Globus pallidus (tissue), 1 donor: ENCODE measurements at places on chromosomes 16 and 17.

DNA sequence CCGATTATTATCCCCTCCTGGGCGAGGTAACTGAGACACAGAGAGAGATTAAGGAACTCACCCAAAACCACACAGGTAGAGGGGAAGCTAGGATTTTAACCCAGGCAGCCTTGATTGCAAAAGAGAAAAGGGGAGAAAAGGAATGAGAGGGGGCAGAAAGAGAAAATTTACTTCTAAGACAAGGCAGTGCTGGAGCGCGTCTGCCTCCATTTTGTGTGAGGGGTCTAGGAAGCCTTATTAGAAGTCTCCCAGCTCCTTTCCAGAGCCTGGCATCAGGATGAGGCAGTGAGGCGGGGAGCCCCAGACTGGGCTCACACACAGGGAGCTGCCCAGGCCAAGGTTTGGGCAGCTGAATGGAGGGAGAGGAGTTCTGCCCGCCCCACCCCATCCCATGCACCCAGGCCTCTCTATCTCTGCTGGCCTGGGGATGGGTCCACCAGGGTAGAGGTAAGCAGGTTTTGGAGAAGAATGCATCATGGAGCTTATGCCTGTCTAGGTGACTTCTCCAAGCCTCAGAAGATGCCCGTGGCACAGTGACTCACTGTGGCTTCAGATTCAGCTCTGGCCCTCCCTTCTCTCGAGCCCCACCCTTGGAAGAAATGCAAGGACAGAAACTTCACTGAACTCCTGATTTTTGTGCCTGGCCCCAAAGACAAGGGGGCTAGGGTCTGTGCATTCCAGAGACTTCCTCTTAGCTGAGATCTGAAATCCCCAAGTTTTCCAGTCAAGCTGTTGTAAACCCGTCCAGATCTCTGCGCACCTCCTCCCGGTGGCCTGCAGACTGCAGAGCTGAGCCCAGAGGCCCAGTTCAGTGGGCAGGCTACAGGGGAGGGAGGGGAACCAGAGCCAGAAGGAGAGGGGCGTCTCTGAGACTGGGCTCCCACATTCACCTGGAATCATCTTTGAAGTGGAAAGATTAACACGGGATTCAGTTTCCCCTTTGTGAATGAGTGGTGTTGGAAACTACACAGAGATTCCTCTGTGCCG is 95.1 kb upstream of the CDH5 start:
- no peak for DNase-seq

DNA sequence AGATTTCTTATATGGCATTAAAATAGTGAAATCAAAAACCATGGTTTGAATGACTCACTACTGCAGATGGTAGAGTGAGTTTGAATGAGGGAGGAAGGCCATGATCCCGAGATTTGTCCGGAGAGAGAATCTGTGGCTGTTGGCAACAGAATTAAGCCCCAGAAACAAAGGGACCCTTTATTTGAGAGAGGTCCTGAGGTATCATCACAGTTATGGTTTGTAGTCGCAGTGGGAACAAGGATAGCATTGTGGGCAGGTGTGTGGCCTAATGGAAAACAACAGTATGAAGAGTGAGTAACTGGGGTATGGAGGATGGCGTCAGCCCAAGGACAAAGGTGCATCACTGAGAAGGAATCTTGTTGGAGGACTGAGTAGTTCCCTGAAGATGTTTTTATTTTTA is 8.5 kb upstream of the ZFP3 start:
- no peak for DNase-seq

- DNase-seq = peak; percentile 96
Observed at GRCh38 chr16:11797166-11797956, at the start of gene ZC3H7A. ZC3H7A (minus strand) TSS chr16:11797258; CDS start chr16:11782354, 14,904 bp downstream.

DNA sequence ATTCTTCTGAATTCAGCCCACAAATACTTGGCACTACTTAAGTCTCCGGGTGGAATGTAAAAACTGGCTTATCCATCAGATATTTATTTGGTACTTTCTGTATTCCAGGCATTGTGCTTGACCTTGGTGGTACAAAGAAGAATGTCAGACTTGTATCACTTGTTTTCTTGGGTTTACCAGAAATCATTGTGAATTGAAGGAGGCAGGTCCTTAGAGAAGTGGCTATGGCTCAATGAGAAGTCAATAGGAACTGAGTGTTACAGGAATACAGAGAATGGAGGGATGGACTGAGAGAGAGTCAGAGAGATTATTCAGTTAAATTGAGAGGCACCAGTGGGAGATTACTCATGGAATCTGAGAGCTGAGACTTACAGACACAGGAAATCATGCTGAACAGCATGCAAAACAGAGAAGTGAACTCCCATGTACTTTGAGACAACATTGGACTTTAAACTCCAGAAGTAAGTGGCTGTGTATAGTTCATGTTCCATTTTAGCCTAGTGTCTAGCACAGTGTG is 704.1 kb downstream of the CDH11 start:
- no peak for DNase-seq

DNA sequence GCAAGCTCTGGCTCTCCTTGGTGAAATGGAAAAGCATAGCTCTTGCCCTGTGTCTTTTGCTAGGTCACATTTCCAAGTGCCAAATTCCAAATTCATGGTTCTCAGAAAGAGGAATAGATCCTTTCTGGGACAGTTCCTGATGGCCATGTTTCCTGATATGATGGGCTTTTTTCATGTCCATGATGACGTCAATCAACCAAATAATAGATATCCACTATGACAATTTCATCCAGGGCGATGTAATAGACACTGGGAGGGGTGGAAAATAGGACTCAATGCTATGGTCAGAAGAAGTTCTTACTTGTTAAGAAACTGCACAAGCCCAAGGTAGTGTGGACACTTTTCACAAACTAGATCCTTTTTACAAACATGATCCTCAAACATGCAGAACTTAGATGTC is 549 bp upstream of the KRT33A start:
- DNase-seq = no peak

DNA sequence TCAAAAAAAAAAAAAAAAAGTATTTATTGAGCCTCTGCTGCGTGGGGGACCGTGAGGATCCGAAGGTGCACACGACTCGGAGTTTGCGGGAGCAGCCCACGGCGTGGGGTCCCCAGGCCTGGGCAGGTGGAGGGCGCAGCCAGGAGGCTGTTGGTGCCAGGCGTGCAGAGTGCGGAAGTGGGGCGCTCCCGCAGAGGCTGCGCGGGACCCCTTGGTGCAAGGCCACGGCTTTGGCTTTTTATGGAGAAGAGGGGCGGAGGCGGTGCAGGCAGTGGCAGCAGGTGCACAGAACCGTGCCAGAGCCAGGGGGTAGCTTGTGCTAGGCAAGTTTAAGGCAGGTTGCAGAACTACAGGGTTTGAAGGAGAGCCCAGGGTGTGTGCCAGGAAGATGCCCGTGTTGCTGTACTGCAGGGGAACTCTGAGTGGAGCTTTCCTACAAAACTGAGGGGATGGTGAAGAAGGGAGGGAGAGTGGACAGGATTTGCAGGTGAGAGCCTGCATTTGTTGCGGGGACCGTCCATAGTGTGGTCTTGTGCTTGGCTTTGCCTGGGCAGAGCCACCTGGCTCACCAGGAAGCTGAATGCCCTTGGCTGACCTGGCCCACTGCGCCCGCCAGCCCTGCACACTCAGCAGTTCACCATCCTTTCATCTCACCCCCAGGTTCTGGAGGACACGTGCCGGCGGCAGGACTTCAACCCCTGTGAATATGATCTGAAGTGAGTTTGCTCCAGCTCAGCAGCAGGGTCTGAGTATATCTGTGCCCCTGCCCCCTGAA is 1.3 kb downstream of the ASPSCR1 start:
- DNase-seq = no peak

DNA sequence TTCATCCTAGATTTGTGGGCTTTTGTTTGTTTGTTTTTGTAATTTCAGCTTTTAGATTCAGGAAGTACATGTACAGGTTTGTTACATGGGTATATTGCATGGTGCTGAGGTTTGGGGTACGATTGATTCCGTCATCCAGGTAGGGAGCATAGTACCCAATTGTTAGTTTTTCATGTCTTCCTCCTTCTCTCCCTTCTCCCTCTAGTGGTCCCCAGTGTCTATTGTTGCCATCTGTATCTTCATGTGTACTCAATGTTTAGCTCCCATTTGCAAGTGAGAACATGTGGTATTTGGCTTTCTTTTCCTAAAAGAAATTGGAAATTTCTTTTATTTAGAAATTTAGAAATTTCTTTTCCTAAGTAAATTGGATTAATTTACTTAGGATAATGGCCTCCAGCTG is 37.1 kb upstream of the BCAS3 start:
- no peak for DNase-seq

- DNase-seq = no peak
Observed at GRCh38 chr16:26464576-26465266, 602.0 kb upstream of the C16orf82 start.

DNA sequence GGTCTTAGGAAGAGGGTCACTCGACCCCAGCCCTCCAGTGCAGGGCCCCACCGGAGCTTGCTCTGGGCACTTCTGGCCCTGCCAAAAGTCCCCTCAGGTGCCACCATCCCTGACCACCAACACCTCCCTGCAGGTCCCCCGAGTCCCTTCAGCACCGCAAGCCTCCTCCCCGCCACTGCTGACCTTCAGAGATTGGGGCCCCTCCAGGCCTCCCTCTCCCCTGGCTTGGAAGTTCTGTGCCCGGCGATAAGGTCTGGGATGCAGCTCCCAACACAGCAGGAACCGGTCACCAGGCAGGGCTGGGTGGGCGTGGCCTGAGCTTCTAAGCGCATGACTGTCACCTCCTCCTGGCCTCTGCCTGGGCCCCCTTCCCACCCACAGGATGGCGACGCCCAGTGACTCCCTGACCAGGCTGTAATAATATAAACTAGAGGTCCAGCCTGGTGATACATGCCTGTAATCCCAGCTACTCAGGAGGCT is 11.2 kb downstream of the PIEZO1 start:
- no peak for DNase-seq

DNA sequence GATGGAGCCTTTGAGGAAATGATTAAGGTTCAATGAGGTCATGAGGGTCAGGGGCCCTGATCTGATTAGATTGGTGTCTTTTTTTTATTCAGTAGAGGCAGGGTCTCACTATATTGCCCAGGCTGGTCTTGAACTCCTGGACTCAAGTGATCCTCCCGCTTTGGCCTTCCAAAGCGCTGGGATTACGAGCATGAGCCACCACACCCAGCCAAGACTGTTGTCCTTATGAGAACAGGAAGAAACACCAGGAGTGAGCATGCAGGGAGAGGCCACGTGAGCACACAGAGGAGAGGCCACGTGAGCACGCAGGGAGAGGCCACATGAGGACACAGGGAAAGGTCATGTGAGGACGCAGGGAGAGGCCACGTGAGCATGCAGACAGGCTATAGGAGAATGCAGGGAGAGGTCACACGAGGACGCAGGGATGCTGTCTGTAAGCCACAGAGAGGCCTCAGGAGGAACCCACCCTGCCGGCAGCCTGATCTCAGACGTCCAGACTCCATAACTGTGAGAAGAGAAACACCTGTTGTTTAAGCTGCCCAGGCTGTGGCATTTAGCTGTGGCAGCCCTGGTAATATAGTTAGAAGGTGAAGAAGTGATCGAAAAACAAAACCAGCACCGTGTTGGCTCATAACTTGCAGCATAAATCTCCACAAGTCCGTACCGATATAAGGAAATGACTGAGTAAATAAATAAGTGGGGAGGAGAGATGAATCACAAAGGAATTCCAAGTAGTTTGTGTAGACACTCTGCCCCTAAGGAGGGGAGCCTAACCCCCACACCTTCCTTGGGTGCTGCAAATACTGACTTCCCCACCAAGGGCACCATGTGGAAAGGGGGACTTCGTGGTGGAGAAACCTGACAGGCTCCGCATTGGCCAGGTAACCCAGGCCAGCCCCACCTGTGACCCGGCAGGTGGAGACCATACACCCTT is 14.6 kb upstream of the CSNK1D start:
- DNase-seq = no peak

GRCh38 chr17:34356194-34356593 is at the start of gene CCL13:
CCL13 (plus strand) TSS chr17:34356480; CDS start chr17:34356527, 47 bp downstream.
- no peak for DNase-seq

DNA sequence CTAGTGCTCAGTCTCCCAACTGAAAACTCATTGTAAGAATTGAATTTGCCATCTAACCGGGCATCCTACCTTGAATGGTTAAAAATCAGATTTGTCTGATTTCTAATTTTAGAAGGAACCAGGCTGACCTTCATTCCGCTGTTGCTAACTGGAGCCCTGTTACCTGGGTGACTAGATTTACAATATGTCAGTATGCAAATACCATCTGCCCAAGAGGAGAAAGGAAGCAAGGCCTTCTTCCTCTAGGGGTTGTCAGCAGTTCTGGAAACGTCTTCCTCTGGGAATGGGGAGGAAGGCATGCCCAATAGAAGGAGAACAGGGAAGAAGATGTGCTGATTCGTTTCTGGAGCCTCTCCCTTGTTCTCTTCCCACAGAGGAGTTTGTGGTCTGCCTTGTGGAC is 137.9 kb downstream of the PITPNC1 start:
- DNase-seq = no peak

GRCh38 chr17:65407017-65407416 is 154.4 kb downstream of the AXIN2 start:
- DNase-seq = no peak

- DNase-seq = no peak
Observed at GRCh38 chr16:67613808-67614207, 31.1 kb upstream of the CARMIL2 start.

DNA sequence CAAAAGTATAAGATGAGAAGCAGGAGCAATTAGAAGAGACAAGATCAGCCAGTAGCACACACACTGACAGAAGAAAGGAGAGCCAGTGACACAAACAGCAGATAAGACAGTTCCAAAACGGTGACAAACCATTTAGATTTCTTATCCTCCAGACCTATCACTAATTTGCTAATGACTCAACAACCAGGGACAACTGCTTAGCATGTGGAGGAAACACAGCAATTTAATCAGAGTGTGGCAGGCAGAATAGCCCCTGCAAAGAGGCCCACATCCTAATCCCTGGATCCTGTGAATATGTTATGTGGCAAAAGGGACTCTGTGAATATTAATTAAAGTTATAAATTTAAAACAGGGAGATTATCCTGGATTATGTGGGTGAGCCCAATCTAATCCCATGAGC is 81.1 kb downstream of the CACNG1 start:
- no peak for DNase-seq

DNA sequence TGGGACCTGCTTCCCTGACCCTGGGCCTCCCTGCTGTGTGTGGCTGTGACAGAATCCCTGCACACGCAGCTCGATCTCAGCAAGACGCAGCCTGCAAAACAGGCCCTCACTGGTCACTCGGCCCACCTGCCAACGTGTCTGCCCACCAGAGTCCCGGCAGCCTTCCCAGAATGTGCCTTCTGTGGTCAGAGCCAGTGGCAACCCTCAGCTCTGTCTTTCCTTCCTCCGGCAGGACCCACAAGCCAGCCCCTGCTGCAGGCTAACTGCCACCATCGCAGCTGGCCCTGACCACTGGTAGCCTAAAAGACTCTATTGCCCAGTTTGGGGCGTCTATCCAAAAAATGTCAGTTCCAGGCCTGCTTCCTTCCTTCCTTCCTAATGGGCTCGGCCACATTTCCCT is 83.2 kb downstream of the LITAF start:
- DNase-seq = no peak

- peak; percentile 49 for DNase-seq
Observed at GRCh38 chr17:45235416-45236281, 14.0 kb downstream of the FMNL1 start.
